ENCODE measurements at places on chromosomes 12 and 14.
A peak's percentile ranks its signal among the peaks of the same experiment; 100 is the strongest.

GRCh38 chr12:4275870-4276301 is 2.3 kb downstream of the CCND2 start:
- DNase-seq, result no peak

- DNase-seq, result no peak
Measured at GRCh38 chr12:6773590-6774351, 1.5 kb downstream of the LAG3 start.

- no peak for DNase-seq
Measured at GRCh38 chr12:89762498-89763170, 54.0 kb upstream of the ATP2B1 start.

- DNase-seq, result no peak
Measured at GRCh38 chr12:109088818-109089217, 4.5 kb downstream of the ALKBH2 start.

- DNase-seq, result peak; percentile 24
Measured at GRCh38 chr12:52243856-52244614, 11.0 kb downstream of the KRT7 start.

DNA sequence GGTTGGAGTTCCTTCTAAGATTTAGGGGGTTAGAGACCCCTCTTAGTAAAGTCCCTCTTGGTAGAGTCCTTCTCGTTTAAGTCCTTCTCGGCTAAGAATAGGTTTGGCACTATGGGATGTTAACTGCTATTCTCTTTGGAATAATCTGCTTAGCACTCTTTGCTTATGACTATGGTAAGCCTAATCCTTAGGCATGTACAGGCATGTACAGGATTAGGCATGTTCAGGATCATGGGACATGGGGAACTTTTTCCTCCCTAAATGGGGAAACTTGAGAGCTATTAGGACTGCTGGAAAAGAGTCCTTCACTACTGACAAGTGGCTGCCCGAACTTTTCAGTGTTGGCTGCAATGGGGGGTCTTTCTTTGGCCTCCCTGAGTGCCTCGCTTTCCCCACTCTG is 193.3 kb downstream of the TMEM117 start:
- DNase-seq, result no peak

DNA sequence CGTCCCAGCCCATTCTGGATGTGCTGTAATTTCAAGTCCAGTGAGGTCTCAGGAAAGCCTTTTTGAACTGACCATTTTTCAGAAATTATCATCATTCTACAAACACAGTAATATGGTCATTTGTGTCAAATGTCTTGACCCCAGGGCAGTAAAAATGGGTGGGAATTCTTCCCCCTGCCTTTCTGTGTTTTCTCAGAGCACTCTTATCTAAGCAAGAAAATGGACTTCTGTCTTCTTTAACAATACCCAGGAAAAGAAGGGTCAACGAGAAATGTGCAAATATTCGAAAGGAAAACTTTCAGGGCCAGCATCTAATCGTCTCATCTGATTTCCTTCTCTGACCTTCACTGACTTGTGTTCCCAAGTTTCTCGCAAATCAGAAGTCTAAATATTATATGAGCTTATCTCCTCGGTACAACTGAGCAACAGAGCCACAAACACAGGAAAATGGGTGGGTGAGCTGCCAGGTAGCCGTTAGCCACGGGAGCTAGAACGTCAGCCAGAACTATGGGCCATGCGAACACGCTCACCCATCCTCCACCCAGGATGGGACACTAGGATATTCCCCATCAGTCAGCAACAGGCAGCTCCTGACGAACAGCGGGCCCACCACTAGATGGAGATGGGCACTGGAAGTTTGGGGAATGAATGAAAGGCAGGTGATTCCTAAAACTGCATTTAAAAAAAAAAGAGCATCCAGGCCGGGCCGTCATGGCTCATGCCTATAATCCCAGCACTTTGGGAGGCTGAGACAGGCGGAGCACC is 57.1 kb downstream of the VWF start:
- no peak for DNase-seq

DNA sequence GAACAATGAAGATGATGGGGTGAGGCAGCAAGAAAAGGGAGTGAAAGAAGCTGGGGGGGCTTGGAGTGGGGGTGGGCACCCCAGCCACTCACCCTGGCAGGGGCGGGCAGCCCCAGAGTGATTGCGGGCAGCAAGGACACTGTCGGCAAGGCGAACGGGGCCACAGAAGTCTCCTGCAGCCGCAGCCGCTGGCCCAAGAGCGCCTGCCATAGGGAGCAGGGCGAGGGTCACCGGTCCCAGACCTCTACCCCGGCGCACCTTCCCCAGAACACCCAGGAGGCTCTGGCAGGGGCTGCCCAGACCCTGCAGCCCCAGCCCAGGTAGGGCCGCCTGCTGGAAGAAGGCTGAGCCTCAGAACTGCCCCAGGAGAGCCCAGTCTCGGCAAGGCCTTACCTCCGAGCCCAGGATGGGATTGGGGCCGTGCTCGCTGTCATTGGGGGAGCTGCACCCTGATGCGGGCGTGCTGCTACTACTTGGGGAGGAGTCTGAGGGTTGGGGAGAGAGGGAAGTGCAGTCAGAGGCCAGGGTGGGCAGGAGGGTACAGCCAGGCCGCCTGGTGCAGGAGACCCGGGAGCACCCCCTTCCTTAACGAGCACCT is 22.9 kb downstream of the SLC48A1 start:
- no peak for DNase-seq

DNA sequence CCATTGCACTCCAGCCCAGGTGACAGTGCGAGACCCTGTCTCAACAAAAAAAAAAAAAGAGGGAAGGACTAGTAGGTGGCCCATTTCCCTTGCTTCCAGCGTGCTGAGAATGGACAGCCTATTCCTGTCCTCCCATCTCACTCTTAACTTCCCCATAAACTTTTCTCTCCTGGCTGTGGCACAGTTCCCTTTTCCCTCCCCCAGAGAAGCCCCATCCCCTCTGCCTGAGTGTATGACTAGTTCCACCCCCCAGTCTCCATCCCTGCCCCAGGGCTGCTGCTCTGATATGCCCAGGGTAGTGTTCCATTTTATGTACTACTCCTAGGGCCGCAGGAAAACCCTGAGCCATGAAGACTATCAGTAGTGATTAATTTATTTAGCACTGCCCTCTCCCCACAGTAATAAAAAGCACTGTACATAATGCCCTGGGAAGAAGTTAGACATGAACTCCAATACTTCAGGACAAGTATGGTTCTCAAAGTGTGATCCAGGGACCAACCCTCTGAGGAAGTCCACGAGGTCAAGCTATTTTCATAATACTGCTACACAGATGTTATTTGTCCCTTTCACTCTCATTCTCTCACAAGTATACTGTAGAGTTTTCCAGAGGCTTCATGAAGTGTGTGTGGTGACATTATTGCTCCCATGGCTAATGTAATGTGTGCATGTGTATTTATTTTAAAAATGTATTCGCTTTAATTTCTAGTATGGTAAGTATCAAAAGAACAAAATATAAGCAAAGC is 11.5 kb upstream of the CHD4 start:
- no peak for DNase-seq

GRCh38 chr12:14853961-14854360 is 10.6 kb upstream of the ART4 start:
- peak; percentile 71 for DNase-seq

GRCh38 chr12:51632623-51633022 is 41.6 kb downstream of the SCN8A start:
- DNase-seq, result no peak

- no peak for DNase-seq
Measured at GRCh38 chr12:71460318-71460717, 20.7 kb downstream of the LGR5 start.

All from skin of body (tissue), 3 donors.